ENCODE measurements at places on chromosomes 3 and 15.

DNA sequence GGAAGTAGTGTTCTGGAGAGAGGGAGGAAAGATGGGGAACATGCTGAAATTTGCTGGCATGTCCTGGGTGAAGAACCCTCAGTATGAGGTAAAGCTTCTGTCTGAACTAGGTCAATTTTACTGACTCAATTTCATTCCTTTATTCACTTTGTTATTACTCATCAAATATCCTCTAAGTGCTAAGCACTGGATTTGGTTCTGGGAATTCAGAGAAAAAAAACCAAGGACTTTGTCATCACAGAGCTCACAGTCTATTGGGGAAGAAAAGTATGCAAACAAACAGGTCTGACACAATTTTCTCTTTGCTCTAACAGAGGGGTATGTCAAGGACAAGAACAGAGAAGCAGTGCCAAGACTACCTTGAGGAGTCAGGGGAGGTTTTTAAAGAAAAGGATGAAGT is 68.0 kb downstream of the TFG start:
- DNase-seq, result no peak

- DNase-seq, result no peak
Observed at GRCh38 chr15:38895326-38896255, 331.0 kb upstream of the RASGRP1 start.

GRCh38 chr3:127682561-127682960 is 9.8 kb downstream of the ABTB1 start:
- no peak for DNase-seq

DNA sequence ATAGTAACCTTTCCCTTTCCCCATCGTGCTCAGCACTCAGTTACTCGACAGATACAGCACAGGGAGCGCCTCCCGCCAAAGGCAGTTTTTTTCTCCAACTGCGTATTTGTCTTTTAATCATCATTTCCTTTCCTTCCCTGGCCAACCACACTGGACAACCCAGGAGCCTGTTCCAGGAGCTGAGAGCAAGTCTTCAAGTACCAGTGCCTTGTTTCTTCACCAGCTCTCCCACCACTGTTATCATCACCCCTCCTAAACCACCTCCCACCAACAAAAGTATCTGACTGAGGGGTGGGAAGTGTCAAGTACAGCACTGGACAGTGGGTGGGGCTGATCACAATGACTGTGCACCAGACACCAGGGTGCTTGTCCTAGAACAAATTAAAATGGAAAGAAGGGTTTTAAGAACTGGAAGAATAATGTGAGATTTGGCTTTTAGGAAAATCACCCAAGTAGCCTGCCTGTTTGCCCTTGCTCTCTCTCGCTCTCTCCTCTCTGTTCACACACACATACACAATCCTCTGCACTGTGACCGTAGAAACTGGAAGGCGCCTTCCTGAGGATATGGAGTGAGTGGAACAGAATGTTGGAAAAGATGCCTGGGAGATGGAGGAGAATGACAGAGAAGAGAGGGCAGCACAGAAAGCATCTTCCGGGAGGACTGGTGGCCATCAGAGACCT is 126.3 kb downstream of the TNIK start:
- no peak for DNase-seq

DNA sequence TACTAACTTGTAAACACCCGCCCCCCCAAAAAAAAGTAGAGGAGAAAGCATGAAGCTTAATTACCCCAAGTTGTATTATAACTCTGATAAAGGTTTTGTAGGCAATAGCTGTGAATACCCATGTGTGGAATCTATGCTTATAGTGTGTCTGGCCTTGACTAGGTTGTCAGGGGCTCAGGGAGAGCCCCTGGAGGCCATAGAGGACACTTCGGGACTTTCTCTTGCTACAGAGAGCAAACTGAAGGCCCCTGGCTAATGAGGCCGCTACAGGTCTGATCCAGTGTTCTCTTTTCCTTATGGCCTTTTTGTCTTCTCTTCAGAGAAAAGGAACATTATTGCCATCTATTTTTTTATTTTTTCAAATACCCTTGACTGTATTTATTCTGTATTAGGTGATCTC is 19.1 kb upstream of the SCAANT1 start:
- no peak for DNase-seq

GRCh38 chr3:98522544-98523281 is at the start of gene CLDND1:
CLDND1 (minus strand) TSS chr3:98522902; CDS start chr3:98521424, 1,478 bp downstream.
- peak; percentile 87 for DNase-seq

DNA sequence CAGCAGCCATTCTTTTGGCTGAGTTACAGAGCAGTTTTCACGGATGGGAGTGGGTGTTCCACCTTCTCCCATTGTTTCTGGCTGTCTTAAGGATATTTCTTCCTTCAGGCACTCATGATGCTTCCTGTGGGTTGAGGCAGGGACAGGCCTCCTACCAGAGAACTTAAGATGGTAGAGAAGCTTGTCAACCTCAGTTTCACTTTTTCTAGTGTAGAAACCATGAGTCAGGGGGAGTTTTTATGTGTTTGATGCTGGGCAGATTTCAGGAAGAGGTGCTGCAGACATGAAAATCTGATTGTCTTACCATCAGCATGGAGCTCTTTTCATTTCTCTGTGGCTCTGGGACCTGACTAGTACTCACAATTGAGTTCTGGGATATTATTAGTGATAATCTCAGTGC is 48.7 kb upstream of the VEPH1 start:
- no peak for DNase-seq

DNA sequence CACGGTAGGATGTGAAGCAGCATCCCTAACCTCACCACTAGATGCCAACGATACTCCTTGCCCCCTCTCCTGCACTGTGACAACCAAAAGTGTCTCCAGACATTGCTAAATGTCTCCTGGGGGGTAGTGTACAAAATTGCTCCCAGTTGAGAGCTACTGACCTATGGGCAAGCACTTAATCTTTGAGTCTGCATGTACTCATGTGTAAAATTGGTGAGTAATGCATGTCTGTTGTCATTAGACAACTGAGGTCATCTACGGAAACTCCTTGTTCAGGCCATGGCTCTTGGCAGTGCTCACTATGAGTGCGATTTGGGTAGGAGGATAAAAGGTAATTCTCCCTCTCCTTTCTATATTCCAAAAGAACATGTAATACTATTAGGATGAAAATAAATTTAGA is 29.2 kb downstream of the PDHB start:
- no peak for DNase-seq

DNA sequence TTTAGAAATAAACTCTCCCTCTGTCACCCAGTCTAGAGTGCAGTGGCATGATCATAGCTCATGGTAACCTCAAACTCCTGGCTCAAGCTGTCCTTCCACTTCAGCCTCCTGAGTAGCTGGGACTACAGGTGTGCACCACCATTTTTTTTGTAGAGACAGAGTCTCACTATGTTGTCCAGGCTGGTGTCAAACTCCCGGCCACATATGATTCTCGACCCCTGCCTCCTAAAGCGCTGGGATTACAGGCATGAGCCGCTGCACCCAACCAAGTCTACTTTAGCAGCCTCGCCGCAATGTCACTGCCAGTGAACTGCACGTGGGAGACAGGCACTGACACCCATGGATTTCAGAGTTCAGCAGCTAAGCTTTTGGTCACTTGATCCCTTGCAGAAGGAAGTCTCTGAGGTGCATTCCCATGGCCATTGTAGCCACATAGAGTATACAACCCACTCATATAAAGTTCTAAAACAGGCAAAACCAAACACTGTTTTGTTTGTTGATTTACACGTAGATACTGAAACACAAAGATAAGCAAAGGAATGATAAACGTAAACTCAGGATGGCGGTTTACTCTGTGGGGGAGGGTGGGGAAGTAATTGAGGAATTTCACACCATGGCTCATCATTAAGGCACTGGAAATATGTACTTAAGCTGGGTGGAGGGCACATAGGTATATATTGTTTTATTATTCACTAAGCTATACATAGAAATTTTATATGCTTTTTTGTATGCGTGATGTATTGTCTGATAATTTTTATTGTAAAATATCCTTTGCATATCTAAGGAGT is 115.0 kb downstream of the MEX3B start:
- no peak for DNase-seq

- no peak for DNase-seq
Observed at GRCh38 chr3:149688122-149688757, 30.4 kb upstream of the WWTR1 start.

- no peak for DNase-seq
Observed at GRCh38 chr15:49877873-49878521, 241.0 kb downstream of the ATP8B4 start.

GRCh38 chr3:140198242-140198641 is 263.3 kb downstream of the CLSTN2 start:
- no peak for DNase-seq

DNA sequence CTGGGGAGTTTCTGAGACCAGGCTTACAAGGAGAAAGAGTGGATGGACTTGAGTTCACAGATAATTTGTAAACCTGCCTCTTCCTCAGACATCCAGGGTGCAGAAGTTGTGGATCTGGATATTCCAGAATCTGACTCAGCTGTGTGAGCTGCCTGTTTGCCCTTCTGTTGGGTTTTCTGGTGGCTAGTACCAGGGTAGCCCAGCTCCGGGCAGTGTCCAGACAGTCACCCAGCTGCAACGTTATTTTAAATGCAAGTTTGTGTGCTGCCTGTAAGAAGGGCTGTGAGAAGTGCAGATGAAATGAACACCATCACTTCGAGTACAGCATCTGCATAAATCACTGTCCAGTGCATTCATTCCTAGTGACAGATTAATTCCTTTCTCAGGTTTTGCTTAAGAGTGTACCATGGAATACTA is 1053.0 kb downstream of the TUSC7 start:
- DNase-seq, result no peak

GRCh38 chr15:96321639-96322535 is 8.6 kb upstream of the NR2F2 start:
- no peak for DNase-seq

- no peak for DNase-seq
Observed at GRCh38 chr3:179276001-179276400, 25.1 kb upstream of the KCNMB3 start.

GRCh38 chr15:64837502-64837901 is 4.2 kb upstream of the PLEKHO2 start:
- DNase-seq, result no peak

- no peak for DNase-seq
Observed at GRCh38 chr15:35282965-35283496, 197.9 kb upstream of the NANOGP8 start.

DNA sequence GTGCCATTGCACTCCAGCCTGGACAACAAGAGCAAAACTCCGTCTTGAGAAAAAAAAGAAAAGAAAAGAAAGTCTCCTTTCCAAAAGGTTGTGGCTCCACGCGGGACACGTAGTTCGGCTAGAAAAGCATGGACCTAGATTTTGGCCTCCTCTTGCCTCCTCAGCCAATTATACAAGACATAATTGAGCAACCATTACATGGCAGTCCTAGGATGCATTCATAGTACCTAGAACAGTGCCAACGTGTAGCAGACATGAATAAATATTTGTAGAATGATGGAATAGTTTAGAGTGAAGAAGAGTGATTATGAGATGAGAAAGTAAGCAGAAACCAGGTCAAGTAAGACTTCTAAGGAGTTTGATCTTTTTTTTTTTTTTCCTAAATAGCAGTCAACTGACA is 112.5 kb downstream of the ZNF609 start:
- DNase-seq, result no peak

- no peak for DNase-seq
Observed at GRCh38 chr3:174710612-174711011, 148.5 kb upstream of the NAALADL2 start.

Measured in NCI-H2107 (cell line).